ENCODE measurements at places on chromosomes 7 and 10.

DNA sequence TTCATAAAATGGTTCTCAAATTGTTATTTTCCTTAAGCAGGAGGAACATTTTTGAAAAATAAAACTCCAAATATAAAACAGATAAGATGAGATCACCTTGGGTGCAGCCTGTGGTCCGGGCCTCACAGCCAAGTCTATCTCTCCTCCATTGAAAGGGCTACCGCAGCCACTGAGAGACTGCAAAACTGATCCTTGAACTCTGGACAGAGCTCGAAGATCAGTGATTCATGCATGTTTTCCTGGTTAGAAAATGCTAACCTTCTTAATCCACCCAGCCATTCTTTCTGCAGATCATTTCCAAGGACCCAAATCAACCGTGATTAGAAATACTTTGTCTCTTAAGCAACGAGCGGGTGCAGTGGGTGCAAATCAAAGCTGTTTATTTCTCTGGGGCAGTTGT is 378.8 kb downstream of the PLXDC2 start:
- no peak for DNase-seq

DNA sequence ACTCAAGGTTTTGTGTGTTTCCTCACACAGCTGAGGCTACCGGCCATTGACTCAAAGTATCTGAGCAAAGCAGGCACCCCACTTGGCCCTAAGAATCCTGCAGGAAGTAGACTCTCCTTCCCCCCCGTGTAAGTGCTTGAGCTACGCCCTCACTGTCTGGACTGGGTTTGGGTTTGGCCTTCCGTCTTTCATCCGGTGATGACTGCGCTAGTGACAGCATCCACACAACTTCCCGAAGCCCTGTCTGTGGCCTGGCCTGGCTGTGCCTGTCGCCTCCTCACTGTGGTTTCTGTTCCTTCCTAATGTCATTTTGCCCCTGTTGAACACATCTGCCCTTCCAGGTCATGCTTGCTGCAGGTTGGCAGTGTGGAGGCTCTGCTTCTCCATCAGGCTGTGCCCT is 14.5 kb downstream of the C7orf57 start:
- DNase-seq = no peak

DNA sequence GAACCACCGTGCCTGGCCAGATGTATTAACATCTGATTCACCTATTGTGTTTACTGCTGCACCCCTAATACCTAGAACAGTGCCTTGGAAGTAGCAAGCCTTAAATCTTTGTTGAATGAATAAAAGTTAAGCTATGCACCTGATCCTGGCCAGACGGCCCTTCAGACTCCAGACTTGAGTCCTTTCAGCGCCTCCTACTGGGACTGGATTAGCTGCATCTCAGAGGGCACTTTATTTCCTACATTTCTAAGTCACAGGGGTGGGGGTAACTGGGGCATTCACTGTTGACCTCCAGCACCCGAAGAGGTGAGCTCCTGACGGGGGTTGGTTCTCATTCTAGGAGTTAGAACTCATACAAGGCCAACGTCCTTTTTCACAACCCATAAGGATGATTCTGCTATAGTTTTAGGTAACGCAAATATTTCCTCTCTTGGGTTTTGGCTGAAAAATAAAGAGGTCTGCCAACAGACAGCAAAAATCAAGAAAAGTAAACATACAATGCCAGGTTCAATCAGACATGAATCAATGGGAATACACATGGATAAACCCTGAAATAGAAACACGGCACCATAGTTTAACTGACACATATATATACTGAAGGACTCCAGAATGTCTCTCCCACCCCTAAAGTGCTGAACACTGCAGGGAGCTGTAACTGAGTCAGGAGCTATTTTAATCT is 48.0 kb upstream of the DLG5 start:
- no peak for DNase-seq

- DNase-seq = no peak
Measured at GRCh38 chr10:30534465-30535144, 94.9 kb downstream of the LYZL2 start.
